Stimulated activated CD4-positive, alpha-beta T cell treated with anti-CD3 and anti-CD28 coated beads, TNF-alpha, amount 100 ng/mL, for 24 hours (primary cell): ENCODE measurements at places on chromosomes 7 and 10.

DNA sequence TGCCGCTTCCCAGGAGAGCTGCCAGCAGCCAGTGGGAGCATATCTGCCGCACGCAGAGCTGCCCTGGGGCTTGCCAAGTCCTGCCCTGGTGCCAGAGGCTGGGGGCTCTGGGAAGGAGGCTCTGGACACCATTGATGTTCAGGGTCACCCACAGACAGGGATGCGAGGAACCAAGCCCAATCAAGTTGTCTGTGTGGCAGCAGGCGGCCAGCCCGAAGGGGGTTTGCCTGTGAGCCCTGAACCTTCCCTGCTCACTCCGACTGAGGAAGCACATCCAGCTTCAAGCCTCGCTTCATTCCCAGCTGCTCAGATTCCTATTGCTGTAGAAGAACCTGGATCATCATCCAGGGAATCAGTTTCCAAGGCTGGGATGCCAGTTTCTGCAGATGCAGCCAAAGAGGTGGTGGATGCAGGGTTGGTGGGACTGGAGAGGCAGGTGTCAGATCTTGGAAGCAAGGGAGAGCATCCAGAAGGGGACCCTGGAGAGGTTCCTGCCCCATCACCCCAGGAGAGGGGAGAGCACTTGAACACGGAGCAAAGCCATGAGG is 94.6 kb downstream of the TACC2 start:
- no peak for DNase-seq

DNA sequence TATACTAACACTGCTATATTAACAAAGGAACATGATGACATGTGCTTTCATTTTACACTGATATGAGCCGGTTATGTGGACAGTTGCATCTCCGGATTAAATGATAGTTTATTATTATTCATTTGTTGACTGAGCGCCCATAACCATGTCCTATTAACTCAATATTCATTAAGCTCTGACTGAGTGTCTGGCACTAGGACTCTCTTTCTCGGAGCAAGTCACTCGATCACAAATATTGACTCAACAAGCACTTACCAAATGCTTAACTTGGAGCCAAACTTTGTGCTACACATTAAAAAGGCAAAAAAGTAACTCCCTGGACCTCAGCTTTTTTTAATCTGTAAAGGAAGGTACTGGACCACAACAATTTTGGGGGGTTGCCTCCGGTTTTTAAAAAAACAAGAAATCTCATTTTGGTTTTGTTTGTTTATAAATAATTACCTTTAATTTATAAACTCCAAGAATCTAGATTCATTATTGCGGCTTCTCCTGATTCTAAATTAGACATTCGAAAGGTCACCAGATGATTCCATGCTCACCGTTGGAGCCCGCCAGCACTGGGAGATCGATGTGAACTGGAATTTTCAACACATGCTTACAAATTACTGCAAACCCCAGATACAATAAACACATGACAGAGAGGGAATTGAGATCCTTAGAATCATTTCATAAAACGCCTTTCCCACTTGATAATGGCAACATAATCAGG is 8.9 kb upstream of the LYZL1 start:
- DNase-seq, result no peak

DNA sequence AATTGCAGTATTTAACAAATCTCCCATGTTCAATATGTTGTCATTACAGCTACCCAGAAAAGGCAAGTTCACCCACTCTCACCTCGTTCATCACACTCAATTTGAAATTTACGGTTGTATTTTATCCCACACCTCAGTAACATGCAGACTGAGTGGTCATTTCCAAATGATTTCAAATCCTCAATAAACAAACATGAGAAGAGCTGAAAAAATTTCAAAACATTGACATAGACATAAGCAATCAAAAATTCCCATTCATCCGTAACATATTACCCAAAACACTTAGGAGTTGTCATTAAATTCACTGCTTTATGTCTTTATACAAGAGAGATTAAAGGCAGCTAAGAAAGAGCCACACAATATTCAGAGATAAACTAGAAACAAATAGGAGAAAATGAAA is 61.7 kb upstream of the NEBL start:
- no peak for DNase-seq

GRCh38 chr7:96273716-96274115 is 48.2 kb downstream of the SLC25A13 start:
- no peak for DNase-seq

DNA sequence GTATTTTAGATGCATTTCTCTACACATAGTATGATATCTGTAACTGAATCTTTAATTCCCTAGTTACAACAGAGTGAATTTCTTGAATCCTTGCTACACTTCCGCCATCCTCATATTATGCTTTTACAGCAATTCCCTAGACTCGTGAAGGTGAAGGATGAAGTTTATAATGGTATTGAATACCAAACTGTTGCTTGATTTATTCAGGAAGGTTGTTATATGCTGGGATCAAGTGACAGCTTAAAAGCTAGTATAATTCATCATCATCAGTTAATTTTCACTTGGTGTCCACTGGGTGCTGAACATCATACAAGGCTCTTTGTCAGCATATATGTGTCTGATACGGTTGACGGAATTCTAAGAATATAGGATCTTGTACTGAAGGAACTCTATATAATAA is 47.2 kb downstream of the MDFIC start:
- no peak for DNase-seq

DNA sequence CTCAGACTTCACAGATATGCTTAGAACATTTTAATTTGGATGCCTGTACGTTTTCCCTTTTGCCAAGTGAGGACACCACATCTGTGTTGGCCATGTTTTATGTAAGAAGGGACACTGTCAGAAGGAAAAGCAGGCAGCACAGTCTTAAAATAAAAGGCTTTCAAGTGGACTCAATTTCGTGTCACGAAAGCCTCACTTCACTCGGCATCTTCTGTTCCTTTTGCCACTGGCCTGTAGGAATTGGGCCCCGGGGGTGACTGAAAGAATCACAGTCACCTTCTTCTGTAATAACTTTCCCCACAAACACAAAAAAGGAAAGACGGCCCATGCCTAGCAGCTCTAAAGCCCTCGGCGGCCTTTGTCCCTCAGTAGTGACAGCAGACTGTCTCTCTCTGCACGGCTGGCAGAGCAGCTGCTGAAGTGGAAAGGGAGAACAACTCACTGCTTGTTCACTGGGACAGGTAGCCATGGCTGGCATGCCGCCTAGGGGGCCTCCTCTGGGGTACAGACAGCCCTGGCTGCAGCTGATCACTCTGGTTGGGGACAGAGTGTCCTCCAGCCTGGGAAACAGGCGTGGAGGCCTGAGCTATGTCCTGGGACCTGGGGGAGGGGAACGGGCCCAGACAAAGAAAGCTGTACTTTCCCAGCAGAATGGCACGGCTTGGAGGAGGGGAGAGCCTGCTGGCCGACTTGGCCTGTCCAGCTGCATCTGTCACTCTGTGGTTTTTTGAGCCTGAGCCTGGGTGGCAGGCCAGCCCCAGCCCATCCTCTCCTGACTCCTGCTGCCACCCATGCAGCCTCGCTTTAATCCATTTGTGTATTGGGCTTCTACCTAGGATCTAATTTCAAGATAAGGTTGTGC is 4.4 kb downstream of the RASSF4 start:
- no peak for DNase-seq

DNA sequence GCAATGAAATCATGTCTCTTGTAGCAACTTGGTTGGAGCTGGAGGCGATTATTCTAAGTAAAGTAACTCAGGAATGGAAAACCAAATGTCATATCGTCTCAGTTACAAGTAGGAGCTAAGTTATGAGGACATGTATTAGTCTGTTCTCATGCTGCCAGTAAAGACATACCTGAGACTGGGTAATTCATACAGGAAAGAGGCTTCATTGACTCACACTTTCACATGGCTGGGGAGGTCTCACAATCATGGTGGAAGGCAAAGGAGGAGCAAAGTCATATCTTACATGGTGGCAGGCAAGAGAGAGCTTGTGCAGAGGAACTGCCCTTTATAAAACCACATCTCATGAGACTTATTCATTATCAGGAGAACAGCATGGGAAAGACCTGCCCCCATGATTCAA is 370.1 kb upstream of the PRKCQ start:
- DNase-seq, result no peak

DNA sequence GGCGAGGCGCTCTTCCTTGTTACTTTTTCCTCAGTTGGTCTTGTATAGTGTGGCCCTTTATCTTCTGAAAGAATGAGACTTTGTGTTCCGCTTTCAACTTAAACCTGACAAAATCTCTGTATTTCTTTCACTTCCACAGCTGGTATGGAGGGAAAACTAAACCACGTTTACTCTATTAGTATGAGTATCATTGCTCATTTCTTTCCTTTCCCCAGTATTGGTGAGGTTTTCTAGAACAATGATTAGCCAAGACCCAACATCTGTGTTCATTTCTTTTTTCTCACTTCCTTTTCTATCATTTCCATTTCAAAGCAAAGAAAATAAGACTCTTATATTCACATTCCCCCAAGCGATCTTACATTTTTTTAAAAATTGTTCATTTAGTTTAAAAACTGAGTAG is 165.3 kb downstream of the PAXIP1 start:
- no peak for DNase-seq

GRCh38 chr7:156684661-156685060 is 44.1 kb downstream of the RNF32 start:
- DNase-seq, result no peak

DNA sequence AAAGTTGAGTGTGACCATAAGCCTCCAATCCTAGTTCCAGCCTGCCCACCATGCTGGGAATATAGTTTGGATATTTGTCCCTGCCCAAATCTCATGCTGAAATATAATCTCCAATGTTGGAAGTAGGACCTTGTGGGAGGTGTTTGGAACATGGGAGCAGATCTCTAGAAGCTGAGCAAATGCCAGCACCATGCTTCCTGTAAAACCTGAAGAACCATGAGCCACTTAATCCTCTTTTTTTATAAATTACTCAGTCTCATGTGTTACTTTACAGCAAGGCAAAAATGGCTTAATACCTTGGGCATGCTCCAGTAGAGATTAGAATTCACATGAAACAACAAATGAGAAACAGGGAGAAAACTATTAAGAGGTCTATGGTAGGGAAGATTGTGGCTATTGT is 27.2 kb downstream of the STEAP1 start:
- no peak for DNase-seq

GRCh38 chr10:58697691-58698090 is 185.0 kb downstream of the BICC1 start:
- no peak for DNase-seq

- DNase-seq, result peak; percentile 63
Observed at GRCh38 chr7:50266635-50267386, 37.7 kb upstream of the IKZF1 start.

DNA sequence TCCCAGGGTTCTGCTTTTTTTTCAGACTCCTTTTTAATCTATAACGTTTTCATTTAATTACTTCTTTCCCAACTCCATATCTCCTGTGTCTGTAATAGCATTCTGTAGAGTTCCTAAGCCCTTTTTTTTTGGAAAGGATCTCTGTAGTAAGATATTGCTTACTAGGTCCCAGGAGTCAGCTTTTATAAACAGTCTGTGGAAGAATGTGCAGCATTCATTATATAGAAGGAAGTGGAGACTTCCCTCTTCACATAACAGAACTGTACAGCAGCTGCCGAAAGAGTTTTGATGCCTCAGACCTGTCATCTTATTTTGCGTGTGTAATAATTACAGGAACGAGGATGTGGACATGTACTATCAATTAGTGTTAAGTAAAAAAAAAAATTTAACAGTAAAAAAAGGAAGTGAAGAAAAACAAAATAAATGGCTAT is 7.4 kb upstream of the STEAP4 start:
- no peak for DNase-seq

DNA sequence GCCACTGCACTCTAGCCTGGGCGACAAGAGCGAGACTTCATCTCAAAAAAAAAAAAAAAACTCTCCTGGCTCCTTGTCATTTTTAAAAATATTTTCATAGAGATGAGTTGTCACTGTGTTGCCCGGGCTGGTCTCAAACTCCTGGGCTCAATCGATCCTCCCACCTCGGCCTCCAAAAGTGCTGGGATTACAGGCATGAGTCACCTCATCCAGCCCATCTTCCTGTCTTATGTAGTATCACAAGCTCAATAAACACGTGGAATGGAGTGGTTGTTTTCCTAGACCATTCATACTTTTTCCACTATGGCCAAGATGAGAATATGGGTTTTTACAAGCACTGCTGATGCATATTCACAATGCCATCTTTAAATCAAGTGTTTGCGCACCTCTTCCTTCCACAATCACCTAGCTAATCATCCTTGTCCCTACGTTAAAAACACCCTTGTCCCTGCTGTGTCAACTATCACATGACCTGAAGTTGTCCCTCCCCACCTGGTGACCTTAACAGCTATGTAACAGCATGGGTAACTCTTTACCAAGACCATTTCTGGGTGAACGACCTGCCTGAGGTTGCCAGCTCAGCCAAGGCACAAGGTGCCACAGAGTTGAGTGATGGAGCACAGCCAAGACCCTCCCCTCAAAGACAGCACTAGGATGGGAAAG is 21.3 kb downstream of the DLG5 start:
- DNase-seq, result no peak

GRCh38 chr7:29379551-29379950 is 184.1 kb upstream of the PRR15 start:
- DNase-seq, result no peak

DNA sequence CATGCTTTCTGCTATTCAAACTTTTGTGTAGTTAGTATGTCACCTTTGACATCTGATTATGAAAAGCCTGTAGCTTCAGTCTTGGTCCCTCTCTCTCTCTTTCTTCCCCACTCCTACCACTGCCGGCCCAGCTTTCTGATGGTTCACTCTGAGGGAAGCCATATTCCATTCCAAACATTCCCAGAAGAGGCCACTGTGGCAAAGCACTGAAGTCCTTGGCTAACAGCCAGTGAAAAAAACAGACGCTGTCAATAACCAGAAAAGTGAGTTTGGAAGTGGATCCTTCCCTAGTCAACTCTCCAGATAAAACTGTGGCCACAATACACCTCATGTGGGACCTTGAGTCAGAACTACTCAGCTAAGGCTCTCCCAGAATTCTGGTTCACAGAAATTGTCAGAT is 950.7 kb upstream of the PHF14 start:
- no peak for DNase-seq

DNA sequence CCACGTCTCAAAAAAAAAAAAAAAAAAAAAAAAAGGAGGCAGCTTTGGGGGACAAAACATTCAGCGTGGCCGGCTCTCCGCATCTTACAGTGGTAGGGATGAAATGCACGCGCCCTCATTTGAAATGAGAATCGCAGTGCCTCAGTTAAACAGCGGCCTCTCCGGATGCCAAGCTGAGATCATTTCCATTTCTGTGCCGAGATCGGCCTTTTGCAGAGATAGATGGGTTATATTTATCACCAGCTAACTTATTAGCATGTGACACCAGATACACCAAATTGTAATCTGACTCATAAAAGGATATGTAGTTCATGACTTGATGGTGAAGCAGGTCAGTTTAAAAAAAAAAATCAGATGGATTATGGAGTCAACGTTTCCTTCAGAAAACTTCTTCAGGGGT is 138.7 kb downstream of the CUX1 start:
- DNase-seq, result no peak

DNA sequence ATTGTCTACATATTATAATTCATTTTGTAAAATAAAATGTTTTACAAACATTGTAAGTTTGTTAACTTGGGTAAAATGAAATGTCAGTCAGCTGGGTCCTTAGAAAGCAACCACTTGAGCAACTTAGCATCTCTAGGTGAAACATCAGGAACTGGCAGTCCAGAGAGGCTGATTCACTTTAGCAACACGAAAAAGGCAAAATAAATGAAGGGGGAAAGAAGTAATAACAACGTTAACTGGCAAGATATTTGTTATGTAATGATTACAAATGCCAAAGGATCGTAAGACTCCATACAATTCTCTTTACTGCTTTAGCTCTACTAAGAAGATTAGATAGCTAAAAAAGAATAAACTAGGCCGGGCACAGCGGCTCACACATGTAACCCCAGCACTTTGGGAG is 5.0 kb downstream of the PDZD8 start:
- DNase-seq, result no peak
